Esophagus muscularis mucosa (tissue), 4 donors: ENCODE measurements at places on chromosomes 3 and 15. TPM values are rescaled to one million over a fixed set of nuclear protein-coding genes. Genes with fewer than 3 reads are reported as not detected.

The GOLGA6L10 gene
- total RNA-seq = 0.33 TPM

The SEMA3G gene
- 7.1 TPM for total RNA-seq

The DUOX2 gene
- 0.19 TPM for total RNA-seq

The SLC15A2 gene
- total RNA-seq = 1.1 TPM

The HACL1 gene
- total RNA-seq = 23.6 TPM

The FAM3D gene
- not detected for total RNA-seq

The MIX23 gene
- total RNA-seq = 12.3 TPM

The SMCO1 gene
- total RNA-seq = not detected

The FOXL2 gene
- not detected for total RNA-seq

The SLC38A3 gene
- 0.39 TPM for total RNA-seq

The CADM2 gene
- total RNA-seq = 11.4 TPM

The OSBPL10 gene
- total RNA-seq = 7.1 TPM

The CORO2B gene
- 5.8 TPM for total RNA-seq

The TIMP4 gene
- total RNA-seq = 48.0 TPM

The ZNF80 gene
- total RNA-seq = not detected

The CHRM5 gene
- not detected for total RNA-seq

The SPESP1 gene
- total RNA-seq = 5.8 TPM

The FOXB1 gene
- total RNA-seq = not detected

The DLEC1 gene
- total RNA-seq = 0.40 TPM

The DAPK2 gene
- total RNA-seq = 7.3 TPM

The CA12 gene
- 2.3 TPM for total RNA-seq

The GP9 gene
- not detected for total RNA-seq

The SERPINI2 gene
- total RNA-seq = 0.32 TPM

The ERC2 gene
- 1.4 TPM for total RNA-seq

The CP gene
- total RNA-seq = 8.1 TPM

The CFAP100 gene
- not detected for total RNA-seq

The LRRC57 gene
- 20.1 TPM for total RNA-seq
